ENCODE measurements at places on chromosomes 7 and 10.

GRCh38 chr7:128191136-128191844 lies 49.8 kb upstream of the LEP start:
- no peak for DNase-seq

GRCh38 chr10:124379609-124380193 lies 39.0 kb downstream of the OAT start:
- DNase-seq, result no peak

DNA sequence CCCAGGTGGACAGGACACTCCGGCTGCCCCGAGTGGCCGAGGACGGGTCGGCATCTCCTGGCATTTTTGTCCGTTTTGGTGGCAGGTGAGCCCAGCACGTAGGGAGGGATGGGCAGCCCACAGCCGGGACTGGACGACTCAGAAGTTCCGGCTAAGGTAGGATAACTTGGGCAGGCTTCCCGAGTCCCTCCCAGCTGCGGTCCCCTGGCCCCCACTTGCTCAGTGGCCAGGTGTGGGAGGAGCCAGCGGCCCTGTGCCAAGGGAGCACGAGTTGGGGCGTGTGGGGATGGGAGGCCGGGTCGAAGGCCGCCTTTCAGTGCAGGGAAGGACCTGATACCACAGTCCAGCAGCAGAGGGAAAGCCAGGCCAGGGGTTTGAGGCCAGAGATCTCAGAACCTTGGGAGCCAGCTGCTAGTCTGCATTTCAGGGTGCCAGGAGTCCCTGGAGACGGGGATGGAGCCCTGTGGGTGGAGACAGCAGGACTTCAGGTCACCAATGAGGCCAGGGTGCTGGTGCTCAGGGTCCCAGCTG lies 58.5 kb downstream of the PWWP2B start:
- DNase-seq, result no peak

DNA sequence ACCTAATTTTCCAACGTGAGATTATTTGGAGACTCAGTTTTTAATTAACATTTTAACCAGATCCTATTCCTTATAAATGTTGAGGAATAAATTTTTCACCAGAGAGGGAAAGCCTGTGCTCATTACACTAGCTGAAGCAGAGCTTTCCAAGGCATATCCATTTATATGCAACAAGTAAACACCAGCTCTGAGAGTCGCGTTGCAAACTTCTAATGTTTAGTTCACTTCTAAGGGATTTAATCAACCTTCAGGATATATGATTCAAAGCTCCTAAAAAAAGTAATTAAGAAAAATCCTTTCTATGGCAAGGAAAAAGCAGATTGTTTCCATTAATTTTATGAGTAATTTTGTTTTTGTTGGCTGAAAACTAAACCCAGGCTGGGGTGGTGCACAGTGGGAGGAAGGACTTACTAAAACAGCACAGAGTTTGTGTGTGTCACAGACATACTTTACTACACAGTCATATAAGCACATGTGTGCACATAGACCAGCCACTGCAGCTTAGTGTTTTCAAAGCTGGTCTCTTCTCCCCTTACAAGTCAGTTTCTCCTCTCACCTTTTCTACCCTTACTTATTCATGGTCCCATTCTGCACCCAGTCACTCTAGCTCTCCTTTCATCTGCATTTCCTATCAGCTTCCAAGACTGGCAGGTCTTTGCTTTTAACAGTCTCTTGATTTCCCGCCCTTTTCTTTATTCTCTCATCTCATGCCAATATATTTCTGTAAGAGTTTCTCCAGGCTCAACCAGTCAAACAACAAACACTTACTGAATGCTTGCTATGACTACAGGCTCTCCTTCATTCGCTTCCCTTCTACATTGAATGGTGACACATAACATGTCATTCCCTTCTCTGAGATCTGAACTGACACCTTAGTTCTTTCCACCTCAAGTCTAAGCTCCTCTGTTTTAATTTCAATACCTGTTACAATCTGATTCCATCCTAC lies 81.1 kb upstream of the FZD1 start:
- no peak for DNase-seq

GRCh38 chr10:7310076-7310475 lies 100.8 kb downstream of the SFMBT2 start:
- no peak for DNase-seq

Measured in activated CD4-positive, alpha-beta T cell treated with anti-CD3 and anti-CD28 coated beads for 4 hours (primary cell).